ENCODE measurements at places on chromosomes 11 and 22.

DNA sequence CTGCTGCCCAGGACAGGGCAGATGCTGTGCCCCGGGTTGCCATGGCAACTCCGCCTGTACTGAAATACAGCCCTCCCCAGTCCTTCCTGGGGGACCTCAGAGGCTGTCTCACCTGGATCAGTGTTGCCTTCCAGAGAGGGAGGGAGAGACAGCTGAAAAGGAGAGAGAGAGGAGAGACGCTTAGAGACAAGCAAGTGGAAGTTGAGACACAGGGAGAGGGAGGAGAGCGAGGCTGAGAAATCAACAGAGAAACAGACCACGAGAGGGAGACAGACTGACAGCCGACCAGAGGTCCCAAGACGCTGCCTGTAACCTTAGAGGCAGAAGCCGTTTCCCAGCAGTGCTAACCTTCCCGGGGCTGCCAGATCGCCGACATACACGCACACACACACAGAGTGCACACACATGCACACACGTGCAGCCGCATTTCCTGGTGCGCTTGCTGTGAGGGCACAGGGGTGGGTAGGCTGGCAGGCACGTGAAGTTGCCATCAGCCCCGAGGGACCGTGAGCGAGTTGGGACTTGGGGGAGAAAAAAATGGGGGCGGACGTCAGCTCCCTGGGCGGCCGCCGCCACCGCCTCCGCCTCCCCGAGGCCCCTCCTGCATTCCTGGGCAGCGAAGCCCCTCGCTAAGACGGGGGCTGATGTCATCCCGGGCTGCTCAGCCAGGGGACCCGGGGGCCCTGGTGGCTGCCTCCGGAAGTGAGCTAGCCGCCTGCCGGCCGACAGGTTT lies 88.6 kb upstream of the CRYBB3 start:
- DNase-seq: peak; percentile 29

GRCh38 chr11:117724104-117724503 lies 72.9 kb downstream of the DSCAML1 start:
- no peak for DNase-seq

- no peak for DNase-seq
Measured at GRCh38 chr11:14370496-14370895, 11.5 kb upstream of the RRAS2 start.

DNA sequence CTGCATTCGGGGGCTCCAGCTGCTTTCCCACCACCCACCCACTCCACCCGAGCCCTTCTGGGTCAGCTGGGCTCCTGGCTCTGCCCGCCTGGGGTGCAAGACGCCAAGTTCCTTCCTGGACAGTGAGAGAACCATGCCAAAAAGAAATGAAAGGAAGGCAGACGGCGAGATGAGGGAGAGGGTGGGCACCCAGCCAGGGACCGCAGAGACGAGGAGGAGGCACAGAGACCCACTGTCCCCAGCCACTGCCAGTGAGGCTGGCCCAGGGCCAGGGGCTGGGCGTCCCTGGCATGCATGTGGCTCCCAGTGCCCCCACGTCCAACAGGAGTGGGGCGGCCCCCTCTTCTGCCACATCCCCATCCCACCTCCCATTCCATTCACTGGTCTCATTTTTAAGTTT lies 10.8 kb upstream of the CD81 start:
- DNase-seq: no peak

DNA sequence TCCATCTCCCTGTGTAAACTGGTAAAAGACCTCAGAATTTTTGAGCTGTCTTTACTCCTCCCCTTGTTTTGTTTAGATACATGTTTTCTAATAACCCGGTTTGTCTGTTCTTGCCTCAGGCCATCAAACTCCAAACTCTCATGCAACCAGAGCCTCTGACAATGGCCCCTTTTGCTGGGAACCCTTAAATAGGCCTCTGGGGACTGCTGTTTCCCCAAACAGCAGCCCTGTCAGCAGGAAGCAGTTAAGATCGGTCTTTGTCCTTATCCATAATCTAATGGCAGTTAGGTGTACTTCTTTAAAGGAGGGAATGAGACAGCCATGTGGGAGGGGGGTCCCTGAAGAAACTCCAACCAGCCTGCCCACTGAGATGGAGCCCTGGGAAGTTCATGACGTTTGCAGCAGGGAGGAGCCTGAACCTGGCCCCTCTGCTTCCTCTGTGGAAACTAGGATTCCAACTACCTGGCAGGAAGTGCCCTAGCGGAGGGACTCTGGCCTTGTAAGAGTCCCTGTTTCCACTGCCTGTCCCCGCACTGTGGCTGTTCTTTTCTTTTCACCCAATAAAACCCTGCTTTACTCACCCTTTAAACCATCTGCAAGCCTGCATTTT lies 1354.4 kb downstream of the LRRC4C start:
- no peak for DNase-seq

- no peak for DNase-seq
Measured at GRCh38 chr11:130606178-130606577, 157.7 kb downstream of the ADAMTS15 start.

DNA sequence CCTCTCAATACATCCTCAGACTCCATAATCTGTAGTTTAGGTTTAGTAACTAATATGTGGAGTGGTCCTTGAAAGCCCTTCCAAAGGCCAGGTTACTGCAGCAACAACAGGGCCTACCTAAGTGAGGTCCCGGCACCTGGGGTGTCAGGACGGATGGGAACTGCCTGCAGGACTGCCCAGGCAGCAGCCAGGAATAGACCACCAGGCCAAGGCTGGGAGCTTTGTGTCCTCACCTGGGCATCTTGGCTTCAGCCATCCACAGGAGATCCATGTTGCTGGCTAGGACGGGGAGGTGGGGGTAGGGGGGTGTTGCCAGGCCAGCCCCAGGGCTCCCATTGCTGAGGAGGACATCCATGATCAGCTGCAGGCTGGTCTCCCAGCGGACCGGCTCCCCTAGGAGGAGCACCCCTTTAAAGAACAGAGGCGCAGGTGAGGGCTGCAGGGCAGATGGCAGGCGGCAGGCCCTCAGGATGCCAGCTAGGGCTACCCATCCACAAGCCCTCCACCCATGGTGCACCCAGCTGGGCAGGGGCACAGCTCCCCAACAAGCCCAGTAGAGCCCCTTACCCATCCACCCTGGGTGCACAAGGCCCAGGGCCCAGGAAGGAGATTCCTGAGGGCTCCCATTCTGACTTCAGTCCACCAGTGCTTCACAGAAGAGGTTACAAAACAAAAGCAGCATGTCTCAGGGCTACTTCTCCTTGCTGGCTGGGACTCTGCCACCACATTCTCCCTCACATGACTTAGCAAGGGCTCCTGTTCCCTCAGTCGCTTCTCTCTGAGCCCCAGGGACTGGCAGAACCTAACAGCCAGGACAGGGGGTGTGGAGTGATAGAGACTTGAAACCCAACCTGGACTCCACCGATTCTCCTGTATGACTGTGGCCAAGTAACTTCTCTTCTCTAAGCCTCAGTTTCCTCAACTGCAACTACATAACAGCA lies 18.0 kb downstream of the HDHD5 start:
- no peak for DNase-seq

DNA sequence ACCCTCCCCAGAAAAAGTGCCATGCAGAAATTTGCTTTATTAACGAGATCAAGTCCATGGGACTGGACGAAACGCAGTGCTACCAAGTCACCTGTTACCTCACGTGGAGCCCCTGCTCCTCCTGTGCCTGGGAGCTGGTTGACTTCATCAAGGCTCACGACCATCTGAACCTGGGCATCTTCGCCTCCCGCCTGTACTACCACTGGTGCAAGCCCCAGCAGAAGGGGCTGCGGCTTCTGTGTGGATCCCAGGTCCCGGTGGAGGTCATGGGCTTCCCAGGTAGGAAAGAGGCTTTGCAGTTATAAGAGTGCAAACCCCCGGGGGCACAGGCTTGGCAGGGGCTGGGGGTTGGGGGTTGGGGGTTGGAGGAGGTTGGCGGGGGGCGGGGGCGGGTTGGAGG lies 4.2 kb downstream of the APOBEC3H start:
- DNase-seq: no peak

GRCh38 chr11:46378811-46379481 lies 2.5 kb upstream of the MDK start:
- no peak for DNase-seq

DNA sequence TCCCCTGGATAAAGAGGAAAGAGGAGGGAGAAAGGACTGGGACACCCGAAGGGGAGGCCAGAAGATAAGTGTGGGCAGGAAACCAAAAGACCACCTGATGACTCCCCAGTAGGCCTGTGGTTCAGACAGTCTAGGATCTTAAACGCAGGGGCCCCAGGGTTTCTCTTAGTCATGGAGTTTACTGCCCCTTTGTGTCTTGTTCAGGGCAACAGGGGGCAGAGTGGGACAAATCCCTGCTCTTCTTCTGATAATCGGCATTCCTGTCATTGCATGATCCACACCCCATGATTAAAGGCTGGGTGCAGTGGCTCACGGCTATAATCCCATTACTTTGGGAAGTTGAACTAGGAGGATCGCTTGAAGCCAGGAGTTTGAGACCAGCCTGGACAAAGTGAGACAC lies 4.7 kb upstream of the TMPRSS13 start:
- DNase-seq: no peak

Measured in GM04504 (cell line).